CD4-positive, alpha-beta T cell (primary cell): ENCODE measurements at places on chromosomes 3 and 15. TPM values are rescaled to one million over a fixed set of nuclear protein-coding genes. Genes with fewer than 3 reads are reported as not detected.

GRCh38 chr3:105656651-105657504, 211.9 kb downstream of the CBLB start:
- DNase-seq: no peak

DNA sequence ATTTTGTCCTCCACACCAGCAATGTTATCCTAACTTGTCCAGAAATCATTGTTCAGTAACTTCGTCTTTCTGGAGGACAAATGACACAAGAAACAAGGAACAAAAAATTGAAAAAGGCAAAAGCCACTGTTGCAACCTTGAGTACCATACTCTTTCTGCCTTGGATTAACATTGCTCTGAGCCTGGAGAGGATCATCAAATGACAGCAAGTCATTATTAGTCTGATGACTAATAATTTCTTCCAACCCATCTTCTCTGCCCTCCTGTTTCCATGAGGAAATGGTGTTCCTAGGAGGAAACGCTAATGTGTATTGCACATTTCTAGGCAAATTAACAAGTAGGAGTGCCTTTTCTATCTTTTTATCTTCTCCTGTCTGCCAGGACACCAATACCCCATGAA, 153.9 kb downstream of the PCCB start:
- no peak for DNase-seq

DNA sequence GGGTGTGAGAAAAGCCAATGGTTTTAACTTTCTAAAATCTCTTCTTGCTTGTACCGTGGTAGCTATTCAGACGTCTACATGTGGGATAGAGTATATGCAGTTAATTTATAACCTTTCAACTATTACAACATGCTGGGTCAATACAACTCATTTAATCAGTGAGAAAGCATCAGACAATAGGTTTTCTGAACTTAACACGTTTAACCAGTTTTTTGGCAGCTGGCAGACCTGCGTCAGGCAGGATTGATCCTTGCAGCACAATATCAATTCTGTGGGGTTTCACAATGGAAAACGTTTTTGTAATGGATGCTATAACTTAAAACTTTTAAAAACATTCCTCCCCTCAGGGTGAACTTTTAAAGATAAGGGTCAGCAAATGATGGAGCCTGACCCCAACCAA, 6.5 kb downstream of the GNB5 start:
- no peak for DNase-seq

DNA sequence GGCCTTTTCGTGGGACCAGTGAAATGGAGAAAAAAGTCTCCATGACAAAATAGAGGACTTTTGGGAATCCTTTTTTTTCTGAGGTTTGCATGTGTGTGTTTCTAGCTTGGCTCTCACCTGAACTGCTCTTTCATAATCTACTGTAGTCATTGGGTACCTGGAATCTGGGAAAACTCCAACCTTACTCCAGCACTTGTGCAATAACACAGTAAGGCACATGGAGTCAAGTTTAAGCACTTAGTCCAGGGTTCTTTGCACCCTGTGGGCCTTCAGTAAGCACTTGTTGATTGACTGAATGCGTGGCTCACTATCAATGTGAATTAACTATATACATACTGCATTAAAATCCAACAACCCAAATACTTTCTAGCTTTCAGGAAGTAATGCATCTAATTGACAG, 299.5 kb downstream of the ZBTB20 start:
- no peak for DNase-seq

DNA sequence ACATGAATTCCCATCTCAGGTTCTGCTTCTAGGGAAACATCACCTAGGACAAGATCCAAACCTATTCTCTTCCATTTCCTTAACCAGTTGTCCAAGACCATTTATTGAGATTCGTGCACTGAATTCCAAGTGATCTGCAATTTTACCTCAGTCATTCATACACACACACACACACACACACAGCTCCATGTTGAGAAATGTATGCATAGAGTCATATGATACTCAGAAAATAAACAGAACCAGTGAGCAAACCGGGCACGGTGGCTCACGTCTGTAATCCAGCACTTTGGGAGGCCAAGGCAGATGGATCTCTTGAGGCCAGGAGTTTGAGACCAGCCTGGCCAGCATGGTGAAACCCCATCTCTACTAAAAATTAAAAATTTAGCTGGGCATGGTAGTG, 6.1 kb upstream of the KPNA1 start:
- DNase-seq: no peak

GRCh38 chr3:126541628-126542339, 16.9 kb downstream of the C3orf22 start:
- DNase-seq: no peak

GRCh38 chr15:92306663-92307062, 87.0 kb upstream of the ST8SIA2 start:
- DNase-seq: no peak

DNA sequence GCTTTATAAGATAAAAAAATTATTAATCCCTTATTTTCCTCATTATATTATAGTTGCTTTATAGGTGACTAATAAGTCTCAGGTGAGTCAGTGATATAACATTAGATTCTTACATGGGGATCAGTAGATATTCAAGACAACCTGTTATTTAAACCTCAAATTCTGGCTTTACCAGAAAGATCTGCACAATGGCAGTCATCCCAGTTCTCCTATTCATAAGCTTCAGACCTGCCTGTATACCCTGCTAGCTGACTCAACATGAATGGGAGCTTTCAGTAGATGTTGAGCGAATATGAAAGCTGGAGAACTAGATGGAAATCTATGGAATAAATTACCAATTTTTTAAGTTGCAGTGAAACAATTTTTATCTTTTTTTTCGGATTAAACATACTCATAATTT, 20.5 kb upstream of the CCDC54 start:
- DNase-seq: no peak

The INSYN1 gene
- total RNA-seq: not detected

The OSTN gene
- total RNA-seq: not detected

The SQOR gene
- total RNA-seq: 14.0 TPM
